Activated naive CD8-positive, alpha-beta T cell treated with anti-CD3 and anti-CD28 coated beads for 36 hours (primary cell): ENCODE measurements at places on chromosomes 2 and 18. TPM values are rescaled to one million over a fixed set of nuclear protein-coding genes. Genes with fewer than 3 reads are reported as not detected.

The TLX2 gene
- 0.12 TPM for total RNA-seq

- H3K36me3 ChIP-seq: no peaks in the 10 kb centered on the region
- peaks cover 14% of the 10 kb centered on the region for H3K4me1 ChIP-seq
- DNase-seq: peak; percentile 21
- H3K4me3 ChIP-seq: no peak overlapping the region
Observed at GRCh38 chr2:9984217-9984739, 32.8 kb downstream of the GRHL1 start.

DNA sequence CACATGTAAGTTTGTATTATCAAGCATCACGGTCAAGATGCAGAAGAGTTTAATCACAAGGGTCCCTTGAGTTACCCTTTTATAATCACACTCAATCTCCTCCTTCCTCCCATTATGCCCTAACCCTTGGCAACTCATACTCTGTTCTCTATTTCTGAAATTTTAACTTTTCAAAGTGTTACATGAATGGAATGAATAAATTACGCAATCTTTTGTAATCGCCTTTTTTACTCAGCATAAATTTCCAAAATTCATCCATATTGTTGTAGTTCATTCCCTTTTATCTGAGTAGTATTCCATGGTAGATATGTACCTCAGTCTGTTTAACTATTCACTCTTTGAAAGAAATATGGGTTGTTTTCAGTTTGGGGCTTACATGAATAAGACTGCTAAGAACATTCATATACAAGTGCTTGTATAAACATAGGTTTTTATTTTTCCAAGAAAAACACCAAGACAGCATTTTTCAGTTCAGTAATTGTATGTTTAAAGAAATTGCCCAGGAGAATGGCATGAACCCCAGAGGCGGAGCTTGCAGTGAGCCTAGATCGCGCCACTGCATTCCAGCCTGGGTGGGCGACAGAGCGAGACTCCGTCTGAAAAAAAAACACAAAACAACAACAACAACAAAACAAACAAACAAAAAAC, 430.9 kb upstream of the KCNH7 start:
- no peaks in the 10 kb centered on the region for H3K4me1 ChIP-seq
- no peak for DNase-seq
- H3K27me3 ChIP-seq: no peaks in the 10 kb centered on the region

GRCh38 chr2:204051984-204052556, 115.5 kb downstream of the ICOS start:
- peaks cover 16% of the 10 kb centered on the region for H3K4me1 ChIP-seq
- H3K27me3 ChIP-seq: peaks cover 9% of the 10 kb centered on the region
- H3K36me3 ChIP-seq: no peaks in the 10 kb centered on the region

DNA sequence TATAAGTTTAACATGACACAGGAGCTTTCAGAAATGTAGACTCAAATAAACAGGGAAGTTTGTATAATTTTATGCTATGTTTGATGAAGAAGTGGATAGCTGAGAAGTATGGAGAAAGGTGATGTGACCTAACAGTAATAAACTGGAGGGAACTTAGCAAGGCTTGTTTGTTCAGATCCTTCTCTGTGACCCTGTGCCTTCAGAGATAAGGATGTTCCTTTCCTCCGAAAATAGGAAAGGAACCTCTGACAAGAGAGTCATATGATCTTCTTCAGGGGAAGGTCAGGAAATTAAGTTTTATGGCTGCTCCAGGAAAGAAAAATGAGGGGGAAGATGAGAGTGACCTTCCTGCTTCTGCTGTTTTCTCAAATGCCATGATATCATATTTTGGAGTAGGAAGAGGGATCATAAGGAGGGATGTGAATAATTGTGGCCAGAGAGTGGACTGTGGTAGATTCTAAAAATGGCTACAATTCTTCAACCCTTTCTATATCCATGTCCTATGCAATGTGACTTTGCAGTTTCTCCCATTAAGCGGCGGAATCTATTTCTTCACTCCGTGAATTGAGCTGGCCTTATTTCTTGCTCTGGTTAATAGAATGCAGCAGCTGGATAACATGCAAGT, 8.5 kb upstream of the C2orf69 start:
- H3K27me3 ChIP-seq: peaks cover 39% of the 10 kb centered on the region
- H3K36me3 ChIP-seq: no peaks in the 10 kb centered on the region
- H3K4me1 ChIP-seq: no peaks in the 10 kb centered on the region
- H3K27ac ChIP-seq: no peak overlapping the region

DNA sequence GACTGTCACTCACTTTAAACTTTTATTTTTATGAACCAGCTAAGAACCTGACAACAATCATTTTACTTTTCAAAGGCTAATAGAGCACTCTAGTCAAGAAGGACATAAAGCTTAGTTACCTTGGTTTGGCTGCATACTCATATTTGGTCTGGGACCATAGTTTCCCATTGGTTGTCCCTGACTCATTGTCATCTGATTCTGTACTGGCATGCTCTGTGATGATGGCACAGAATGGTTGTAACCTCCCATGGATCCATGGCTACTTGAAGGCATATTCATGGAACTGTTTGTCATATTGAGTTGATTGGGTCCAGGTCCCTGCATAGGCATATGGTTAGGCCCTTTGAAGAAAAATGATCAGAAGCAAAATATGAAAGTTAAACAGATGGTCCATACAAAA, 37.9 kb downstream of the SS18 start:
- no peak overlapping the region for H3K4me3 ChIP-seq
- peaks cover 10% of the 10 kb centered on the region for H3K4me1 ChIP-seq
- H3K27me3 ChIP-seq: no peaks in the 10 kb centered on the region
- no peak for DNase-seq

DNA sequence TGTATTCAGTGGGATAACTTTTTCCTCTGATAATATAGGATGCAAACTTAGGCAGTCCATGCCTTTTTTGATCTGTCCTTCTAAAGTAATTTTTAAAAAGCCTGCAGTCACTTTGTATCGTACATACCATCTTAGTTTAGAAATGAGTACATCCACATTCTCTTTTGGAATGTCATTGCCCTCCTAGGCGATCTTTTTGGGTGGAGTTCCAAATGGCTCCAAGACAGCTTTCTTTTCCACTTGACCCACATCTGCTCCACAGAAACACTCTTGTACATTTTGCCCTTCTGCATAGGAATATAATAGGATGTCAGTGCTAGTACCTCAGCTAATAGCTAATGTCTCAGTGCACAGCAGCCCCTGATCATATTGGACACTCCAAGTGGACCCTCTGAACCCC, 21.8 kb upstream of the HTR2B start:
- H3K27me3 ChIP-seq: no peaks in the 10 kb centered on the region
- H3K36me3 ChIP-seq: peaks cover 13% of the 10 kb centered on the region
- no peak for DNase-seq
- H3K27ac ChIP-seq: no peak overlapping the region
- no peak overlapping the region for H3K4me3 ChIP-seq

GRCh38 chr2:64212346-64212745, 68.1 kb upstream of the PELI1 start:
- no peaks in the 10 kb centered on the region for H3K27me3 ChIP-seq
- H3K4me3 ChIP-seq: no peak overlapping the region
- H3K4me1 ChIP-seq: peaks cover 66% of the 10 kb centered on the region
- H3K27ac ChIP-seq: peak overlapping the region; percentile 98
- H3K36me3 ChIP-seq: peaks cover 2% of the 10 kb centered on the region

GRCh38 chr18:4333043-4333442, 122.1 kb downstream of the DLGAP1 start:
- no peak overlapping the region for H3K4me3 ChIP-seq
- H3K4me1 ChIP-seq: no peaks in the 10 kb centered on the region
- no peak for DNase-seq
- no peaks in the 10 kb centered on the region for H3K36me3 ChIP-seq
- no peaks in the 10 kb centered on the region for H3K27me3 ChIP-seq
- no peak overlapping the region for H3K27ac ChIP-seq

- peaks cover 9% of the 10 kb centered on the region for H3K27me3 ChIP-seq
- H3K4me1 ChIP-seq: no peaks in the 10 kb centered on the region
Observed at GRCh38 chr18:55461848-55462247, 126.1 kb downstream of the TCF4 start.

DNA sequence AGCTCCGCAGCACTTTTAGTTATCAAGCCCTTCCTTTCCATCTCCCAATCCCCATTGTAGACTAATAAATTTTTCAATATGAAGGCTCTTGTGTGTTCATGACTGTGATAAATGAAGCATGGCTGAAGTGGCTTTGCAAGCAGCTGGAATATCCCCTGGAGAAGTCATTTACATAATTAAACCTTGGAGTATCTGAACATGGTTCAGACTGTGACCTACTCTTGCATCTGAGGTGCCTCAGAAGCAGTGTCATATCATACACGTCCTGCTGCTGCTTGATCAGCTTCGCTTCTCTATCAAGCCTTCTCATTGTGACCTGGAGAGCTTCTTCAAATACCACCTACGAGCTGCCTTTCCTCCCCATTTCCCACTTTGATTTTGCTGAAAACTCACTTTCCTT, 48.4 kb upstream of the ZNF397 start:
- no peak for DNase-seq
- no peaks in the 10 kb centered on the region for H3K36me3 ChIP-seq
- H3K4me1 ChIP-seq: peaks cover 5% of the 10 kb centered on the region
- no peak overlapping the region for H3K4me3 ChIP-seq
